ENCODE measurements at places on chromosomes 7 and 10. TPM values are rescaled to one million over a fixed set of nuclear protein-coding genes. Genes with fewer than 3 reads are reported as not detected.

The STEAP1B gene
- total RNA-seq, result not detected

The TAS2R4 gene
- total RNA-seq, result 1.0 TPM

The ENO4 gene
- not detected for total RNA-seq

The PNLIPRP2 gene
- total RNA-seq, result not detected

The NXPH1 gene
- not detected for total RNA-seq

The ODAD2 gene
- total RNA-seq, result not detected

The DBF4 gene
- total RNA-seq, result 71.4 TPM

The SLC26A4 gene
- 2.5 TPM for total RNA-seq

The BTBD16 gene
- not detected for total RNA-seq

The EN2 gene
- total RNA-seq, result not detected

The ACSL5 gene
- total RNA-seq, result 49.5 TPM

The MLXIPL gene
- total RNA-seq, result not detected
